ENCODE measurements at places on chromosomes 1 and 21. TPM values are rescaled to one million over a fixed set of nuclear protein-coding genes. Genes with fewer than 3 reads are reported as not detected.

CTSE gene
- total RNA-seq = 0.38 TPM

ITLN2 gene
- total RNA-seq = not detected

OLFML2B gene
- 1.9 TPM for total RNA-seq

PRKAA2 gene
- total RNA-seq = 1.1 TPM

SPATA1 gene
- total RNA-seq = 0.15 TPM

HCRTR1 gene
- total RNA-seq = not detected

DAB1 gene
- not detected for total RNA-seq

INKA2 gene
- 2.1 TPM for total RNA-seq

TFF2 gene
- total RNA-seq = not detected

SPRR2G gene
- total RNA-seq = not detected

RHCE gene
- 0.38 TPM for total RNA-seq

Measured in esophagus squamous epithelium (tissue), 5 donors.